ENCODE measurements at places on chromosomes 13 and 19.

GRCh38 chr19:35959040-35959967 lies 23.1 kb downstream of the LRFN3 start:
- DNase-seq, result no peak

DNA sequence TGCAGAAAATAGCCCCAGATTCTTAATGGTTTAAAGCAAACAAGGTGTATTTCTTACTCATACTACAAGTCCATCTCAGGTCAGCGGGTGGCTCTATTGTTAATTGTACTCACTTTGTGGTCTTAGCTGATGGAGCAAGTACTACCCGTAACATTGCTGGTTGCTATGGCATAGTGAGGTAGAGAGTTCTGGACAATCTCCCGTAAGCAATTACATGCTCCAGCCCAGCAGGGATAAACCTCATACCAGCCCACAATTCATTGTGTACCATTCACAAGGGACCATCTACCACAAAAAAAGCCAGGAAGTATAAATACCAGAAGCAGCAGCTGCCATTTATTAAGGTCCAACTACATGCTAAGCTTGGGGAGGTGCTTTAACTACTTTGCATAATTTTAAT lies 167.1 kb downstream of the PCDH9 start:
- DNase-seq, result no peak

DNA sequence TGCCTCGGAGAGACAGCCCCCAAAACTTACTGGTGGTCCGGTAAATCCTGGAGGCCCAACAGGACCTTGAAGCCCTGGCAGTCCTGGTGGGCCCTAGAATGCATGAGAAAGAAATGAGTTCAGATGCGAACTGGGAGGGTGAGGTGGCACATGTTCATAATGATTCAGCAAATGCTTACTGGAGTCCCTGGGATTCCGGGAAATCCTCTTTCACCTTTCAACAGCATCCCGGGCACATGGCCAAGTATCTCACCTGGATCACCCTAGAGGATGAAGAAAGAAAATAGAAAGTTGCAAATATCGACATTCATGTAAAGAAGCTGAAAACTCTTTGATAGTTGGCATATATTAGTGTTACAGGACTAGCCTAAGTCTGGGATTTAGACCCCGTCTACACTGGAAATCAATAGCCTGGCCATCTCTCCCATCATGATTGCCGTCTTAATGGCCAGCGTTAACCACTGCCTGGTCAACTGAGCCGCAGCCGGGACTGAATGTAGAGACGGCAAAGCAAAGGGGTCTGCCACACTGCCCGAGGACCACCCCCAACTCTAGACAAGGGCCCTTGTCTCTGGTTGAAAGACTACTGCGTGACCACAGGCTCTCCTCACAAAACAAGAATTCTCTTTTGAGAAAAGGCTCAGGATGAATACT lies 96.9 kb downstream of the COL4A1 start:
- DNase-seq, result no peak

DNA sequence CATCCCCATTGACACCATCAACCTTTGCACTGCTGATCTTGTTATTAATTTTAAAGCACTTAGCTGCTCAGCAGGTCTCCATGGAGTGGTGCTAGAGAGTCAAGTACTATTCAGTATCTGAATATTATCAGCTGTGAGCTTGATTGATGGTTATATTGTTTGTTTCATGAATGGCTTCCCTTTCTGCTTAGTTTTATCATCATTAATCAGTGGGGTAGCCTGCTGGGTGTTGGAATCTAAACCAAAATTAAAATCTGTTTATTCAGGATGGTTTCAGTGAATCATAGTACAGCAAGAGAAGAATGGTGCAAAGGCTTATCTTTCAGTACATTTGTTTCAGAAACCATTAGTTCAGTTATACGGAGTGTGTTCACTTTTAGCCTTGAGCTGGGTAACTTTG lies 42.5 kb upstream of the SCEL start:
- peak; percentile 66 for DNase-seq

DNA sequence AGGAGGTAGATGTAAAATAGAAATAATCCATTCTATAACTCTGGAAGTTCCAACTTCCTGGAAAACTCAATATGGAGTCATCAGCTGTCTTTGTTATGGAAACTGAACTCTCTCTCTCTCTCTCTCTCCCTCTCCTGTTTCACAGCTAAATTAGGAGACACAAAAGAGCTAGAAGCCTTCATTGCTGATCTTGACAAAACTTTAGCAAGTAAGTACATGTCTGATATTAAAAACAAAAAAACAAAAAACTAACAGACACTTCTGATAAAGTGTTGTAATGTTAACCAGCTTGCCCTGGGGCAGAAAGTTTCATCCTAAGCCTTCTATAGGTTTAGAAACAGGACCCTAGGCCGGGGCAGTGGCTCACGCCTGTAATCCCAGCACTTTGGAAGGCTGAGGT lies 11.3 kb downstream of the RGCC start:
- DNase-seq, result no peak

DNA sequence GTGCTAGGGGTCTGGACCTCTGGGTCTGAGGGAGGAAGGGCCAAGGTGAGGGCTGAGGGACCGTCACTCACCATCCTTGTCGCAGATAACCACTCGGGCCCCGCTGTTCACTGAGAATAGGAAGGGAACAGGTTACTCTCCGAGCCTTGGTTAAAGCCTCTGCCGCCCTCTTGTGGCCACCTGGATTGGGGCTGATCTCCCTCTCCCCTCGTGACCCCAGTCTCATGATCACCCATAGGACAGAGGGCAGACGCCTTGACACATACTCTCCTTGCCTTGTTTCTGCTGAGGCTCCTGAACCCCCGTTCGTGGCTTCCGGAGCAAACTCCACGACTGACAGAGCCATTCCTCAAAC lies 580 bp downstream of the HSD17B14 start:
- peak; percentile 97 for DNase-seq

DNA sequence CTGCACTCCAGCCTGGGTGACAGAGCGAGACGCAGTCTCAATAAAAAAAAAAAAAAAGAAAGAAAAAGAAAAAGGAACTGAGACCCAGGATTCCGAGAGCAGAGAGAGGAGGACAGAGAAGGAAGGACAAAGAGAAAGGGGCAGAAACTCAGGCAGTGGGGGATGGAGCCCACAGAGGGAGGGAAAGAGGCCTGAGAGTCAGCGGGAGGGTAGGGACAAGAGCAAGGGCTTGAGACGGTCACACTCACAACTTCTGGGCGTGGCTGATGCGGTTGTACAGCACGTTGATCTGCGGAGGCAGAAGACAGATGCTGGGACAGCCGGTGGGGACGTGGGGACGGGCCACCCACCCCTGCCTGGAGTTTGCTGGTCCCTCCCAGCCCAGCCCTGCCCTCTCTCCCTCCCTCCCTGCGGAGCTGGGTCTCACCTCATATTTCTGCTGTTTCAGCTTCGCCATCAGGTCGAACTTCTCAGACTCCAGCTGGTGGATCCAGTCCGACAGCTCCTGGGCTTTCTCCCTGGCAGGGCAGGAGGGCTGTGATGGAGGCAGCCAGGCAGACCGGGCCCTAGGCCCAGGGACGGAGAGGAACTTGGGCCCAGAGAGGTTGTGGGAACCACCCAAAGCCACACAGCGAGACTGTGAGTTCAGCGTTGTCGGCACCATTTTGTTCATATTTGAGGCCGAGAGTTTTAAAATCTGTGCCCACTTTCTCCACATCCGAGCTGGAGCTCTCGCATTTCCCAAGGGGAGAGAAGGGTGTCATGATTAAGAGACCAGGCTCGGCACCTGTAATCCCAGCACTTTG lies 15.2 kb downstream of the TNNT1 start:
- DNase-seq, result no peak

GRCh38 chr19:13078897-13079541 lies 23.6 kb downstream of the LYL1 start:
- peak; percentile 26 for DNase-seq

- no peak for DNase-seq
Measured at GRCh38 chr13:51361106-51361505, 21.6 kb downstream of the SERPINE3 start.

GRCh38 chr13:99281811-99282263 lies 23.7 kb upstream of the GPR18 start:
- DNase-seq, result no peak

GRCh38 chr13:36912369-36912768 lies 7.7 kb downstream of the SMAD9 start:
- DNase-seq, result no peak

DNA sequence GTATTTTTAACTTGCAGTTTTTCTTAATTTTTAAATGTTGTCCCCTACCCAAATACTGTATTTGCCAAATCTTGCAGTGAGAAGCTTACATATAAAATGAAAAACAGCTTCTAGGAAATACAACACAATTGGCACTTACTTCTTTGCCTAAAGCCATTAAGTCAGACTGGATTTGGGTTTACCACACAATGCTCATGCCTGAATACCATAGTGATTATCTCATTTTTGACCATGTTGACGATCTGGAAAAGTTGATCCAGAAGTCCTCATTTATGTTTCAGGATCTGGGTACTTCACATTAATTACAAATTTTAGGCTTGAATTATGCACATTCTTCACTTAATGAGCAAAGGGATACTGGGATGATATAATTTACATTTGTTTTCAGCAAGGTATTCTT lies 2.4 kb downstream of the RNF6 start:
- no peak for DNase-seq

DNA sequence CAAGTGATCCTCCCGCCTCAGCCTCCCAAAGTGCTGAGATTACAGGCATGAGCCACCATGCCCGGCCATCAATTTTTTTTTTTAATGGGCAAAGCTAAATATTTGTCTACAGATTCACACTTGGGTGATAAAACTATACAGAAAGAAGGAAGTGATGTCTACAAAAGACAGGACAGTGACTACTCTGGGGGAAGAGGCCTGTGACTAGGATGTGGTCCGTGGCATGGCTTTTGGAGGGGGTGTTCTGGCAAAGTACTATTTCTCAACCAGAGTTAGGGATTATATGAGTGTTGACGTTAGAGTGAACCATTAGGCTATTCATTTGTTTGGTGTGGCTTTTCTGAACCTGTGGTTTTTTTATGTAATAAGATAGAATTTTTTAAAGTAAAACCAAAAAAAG lies 42.7 kb downstream of the INSR start:
- no peak for DNase-seq

- DNase-seq, result no peak
Measured at GRCh38 chr13:111897846-111898215, 169.1 kb upstream of the SOX1 start.

GRCh38 chr13:109254274-109254673 lies 532.1 kb downstream of the IRS2 start:
- DNase-seq, result no peak

GRCh38 chr13:30832845-30833332 lies 73.2 kb upstream of the MEDAG start:
- peak; percentile 78 for DNase-seq

DNA sequence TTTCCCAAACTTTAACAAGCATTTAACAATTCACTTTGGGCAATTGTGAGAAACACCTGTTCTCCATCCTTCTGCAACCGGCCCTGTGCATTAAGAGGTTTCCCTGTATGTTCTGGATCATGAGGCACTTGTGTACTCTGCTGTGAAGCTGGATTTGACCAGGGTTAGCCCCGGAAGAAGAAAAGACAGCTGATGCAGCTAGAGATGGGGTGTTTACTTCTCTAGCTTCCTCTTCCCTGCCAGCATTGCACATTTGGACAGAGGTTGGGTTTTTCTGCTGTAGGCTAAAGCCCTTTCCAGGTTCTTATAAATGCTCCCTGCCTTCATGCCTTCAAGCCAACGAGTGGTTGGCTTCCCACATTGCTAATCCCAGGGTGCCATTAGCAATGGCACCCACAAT lies 20.9 kb downstream of the MBD3L2B start:
- DNase-seq, result no peak

- DNase-seq, result no peak
Measured at GRCh38 chr13:32086791-32087441, 55.3 kb downstream of the FRY start.

- DNase-seq, result no peak
Measured at GRCh38 chr13:40452038-40452666, 214.3 kb downstream of the FOXO1 start.

DNA sequence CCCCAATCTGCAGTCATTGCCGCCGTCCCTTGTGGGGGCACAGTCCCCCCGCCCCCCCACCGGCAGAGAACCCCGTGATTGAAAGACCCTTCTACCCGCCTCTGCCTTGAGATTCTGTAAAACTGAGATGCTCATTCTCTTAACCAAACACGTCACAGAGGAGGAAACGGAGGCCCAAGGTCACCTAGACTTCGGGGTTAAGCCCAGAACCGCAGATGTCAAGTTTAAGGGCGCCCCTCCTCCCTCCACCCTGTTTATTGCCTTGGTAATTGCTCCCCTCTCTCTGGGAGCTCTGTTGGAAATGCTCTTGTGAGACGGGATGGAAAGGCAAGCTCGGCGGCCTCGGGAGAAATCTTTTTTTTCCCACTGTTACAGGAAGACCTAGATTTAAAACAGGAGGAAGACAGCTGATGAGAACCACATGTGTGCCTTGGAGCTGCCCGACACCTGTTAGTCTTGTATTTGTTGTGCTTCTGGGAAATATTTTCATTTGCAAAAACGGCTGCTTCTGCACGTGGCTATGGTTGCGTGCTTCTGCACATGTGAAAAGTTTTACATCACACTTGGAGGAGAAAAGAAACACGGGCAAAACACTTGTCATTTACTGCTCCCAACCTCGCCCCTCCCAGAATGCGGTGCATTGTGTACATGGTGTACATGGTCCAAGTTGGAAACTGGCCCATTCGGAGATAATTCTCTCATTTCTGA lies 1.1 kb upstream of the MED26 start:
- DNase-seq, result no peak

DNA sequence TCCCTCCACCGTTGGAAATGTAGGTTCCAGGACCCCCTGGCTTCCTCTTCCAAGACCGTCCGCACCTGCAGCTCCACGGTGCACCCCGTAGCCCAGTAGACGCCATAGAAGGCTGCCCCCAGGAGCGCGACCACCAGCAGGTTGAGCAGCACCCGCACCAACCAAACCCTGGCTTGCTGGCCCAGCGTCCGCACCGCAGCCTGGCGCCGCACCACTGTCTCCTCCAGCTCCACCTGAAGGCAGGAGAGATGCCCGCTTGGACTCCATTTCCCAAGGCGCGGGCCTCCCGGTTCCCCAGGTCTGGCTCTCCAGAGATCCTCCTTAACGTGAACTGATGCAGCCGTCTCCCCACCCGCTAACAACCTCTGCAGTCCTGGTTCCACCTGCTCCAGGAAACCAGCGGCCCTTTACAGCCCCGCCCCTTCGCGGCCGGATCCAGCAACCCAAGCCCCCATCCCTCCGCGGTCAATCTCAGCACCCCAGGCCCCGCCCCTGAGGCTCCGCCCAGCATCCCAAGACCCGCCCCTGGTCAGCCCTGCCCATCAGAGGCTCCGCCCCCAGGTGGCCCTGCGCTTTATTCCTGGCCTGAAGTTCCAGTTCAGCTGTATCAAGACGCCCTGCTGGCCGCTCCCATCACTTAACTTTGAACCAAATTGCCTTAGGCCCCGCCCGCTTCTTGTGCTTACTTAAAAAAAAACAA lies 5.0 kb upstream of the LENG1 start:
- DNase-seq, result no peak
